Eye (tissue), 1 donor: ENCODE measurements at places on chromosomes 13 and 19.
A peak's percentile ranks its signal among the peaks of the same experiment; 100 is the strongest.

- DNase-seq: peak; percentile 86
Measured at GRCh38 chr19:48469289-48469881, at the start of gene CYTH2. TSS of gene CYTH2 (plus strand) at chr19:48469369. CDS start at chr19:48469508, 139 bp downstream.

- DNase-seq: peak; percentile 92
Measured at GRCh38 chr19:58519087-58519354, 589 bp downstream of the ZBTB45 start.

- no peak for DNase-seq
Measured at GRCh38 chr13:21567714-21568113, 36.3 kb downstream of the MICU2 start.

DNA sequence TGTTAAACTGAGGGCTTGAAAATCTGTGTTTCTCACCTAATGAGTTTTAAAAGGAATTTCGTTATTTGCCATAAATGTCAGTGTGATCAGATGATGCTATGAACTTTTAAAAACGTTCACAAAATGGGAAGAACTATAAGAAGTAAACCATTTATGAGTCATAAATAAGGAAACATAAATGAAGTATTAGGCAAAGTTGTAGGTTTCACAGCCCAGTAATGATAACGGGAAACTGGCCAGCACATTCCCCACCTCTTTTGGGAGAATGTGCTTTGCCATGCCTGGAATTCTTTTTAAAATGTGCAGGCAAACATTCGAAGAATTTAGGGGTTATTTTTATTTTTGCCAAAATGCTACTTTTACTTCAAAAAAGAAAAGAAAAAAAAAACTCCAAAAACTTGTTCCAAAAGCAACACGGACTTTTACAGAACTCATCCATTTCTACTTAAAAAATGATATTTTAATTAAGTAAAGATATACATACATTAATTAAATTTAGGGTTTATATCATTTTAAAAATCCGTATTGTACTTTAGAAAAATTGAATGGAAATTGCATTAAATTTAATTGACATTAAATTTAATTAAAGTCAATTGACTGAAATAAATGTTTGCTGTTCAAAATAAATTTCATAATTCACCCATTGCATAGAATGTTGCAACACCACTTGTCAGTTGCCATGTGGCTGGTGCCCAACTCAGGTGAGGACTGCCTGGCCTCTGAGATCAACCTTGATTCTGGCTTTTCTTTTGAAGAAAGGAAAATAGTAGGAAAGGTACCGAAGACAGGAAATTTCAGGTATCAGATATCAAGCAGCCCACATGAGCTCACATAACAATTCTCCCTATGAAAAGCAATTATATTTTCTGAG is 1198.5 kb downstream of the EFNB2 start:
- DNase-seq: no peak
